ENCODE measurements at places on chromosomes 4 and X.

- DNase-seq = no peak
Measured at GRCh38 chr4:121697564-121697963, 784 bp upstream of the ANXA5 start.

DNA sequence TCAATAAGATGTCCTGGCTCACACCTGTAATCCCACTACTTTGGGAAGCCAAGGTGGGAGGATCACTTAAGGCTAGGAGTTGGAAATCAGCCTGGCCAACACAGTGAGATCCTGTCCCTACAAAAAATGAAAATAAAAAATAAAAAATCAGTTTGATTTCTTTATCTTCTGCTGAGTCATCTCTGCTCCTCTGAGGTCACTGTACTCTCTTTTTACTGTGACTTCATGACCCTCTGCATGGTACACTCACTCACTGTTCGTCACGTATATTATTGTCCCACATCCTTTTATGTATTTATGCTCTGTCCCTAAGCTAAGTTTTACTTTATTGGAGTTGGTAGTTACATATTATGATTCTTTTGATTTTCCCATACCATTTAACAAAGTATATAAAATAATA, 333.3 kb downstream of the PCDH7 start:
- DNase-seq = no peak

DNA sequence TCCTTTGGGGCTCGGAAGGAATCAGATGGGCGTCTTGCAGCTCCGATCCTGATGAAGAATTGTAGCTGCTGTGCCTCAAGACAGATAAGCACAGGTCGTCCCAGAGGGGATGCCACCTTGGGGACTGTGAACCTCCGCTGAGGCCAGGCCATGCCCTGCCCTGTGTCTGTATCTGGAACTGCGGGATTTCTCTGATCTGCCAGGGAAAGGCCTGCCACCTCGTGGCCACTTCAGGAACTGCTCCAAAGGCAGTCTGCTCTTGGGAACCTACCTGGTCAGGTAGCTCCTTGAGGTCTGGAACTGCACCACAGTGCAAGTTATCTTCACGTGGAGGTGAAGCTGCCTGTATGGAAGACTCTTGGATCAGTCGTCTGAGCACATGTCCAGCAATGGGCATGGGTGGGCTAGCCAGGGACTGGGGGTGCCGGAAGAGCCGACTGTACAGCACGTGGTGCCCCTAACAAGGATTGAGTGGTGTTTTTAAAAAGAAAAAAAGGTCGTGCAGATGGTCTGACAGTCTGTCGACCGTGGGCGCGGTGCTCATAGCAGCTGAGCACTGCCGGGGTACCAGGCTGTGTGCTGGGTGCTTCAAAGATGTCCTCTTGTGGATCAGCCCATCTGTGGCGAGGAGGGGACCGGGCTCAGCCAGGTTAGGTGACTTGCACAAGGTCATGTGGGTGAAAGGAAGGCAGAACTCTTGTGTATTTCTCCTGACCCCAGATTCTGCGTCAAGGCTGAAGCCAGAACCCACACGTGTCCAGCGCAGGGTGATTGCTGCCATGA, 3.1 kb upstream of the GRPEL1 start:
- peak; percentile 95 for DNase-seq

- no peak for DNase-seq
Measured at GRCh38 chrX:148672517-148672916, 172.1 kb downstream of the AFF2 start.

DNA sequence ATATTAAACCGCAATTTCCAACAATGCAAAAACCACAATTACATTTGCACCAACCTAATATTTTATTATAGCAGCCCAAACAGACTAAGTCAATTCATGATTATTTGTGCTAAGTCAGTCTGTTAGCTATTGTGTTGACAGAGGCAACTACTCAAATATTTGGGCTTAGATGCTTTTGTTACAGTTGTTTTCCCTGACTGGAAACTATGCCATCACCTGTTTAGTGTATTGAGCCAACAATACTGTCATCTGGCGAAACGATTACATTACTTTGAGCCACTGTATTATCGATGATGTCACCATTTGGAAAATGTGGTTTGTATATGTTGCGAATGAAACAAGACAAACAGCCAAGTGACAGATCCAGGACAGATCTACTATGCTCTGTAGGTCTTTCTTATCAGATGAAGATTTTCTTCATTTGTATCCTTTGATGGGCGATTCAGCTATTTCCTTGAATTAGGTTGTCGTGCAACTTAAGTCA, 38.7 kb upstream of the INTS6L start:
- DNase-seq = no peak

DNA sequence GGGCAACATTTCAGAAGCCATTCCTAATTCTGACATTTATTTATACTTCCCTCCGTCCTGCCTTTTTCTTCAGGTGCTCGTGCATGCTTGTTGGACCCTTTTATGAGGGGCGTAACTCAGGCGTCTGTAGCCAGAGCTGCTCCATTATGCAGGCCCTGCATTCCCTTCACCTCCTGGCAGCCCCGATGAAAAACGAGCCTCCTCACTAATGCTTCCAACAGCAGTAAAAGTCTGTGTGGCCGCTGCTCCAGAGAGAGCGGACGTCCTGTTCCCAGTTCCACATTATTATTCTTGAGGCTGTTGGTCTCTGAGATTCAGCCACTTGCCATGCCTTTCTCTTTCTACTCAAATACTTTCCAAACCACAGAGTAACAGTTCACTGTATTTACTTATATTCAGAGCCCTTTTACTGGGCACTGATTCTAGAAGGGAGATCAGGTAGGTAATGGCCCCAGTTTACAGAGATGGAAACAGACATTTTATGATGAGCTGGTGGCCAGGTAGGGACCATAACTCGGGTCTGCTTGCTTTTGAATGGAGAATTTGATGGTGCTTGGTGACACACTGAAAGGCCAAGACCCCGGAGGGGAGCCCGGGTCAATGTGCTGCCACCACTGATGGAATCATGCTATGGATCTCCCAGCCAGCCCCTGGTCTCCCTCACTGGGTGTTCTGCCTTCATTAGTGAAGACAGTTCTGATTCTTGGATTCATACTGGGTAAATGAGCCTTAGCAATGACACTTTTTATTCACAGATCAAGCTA, 101.0 kb downstream of the GATB start:
- DNase-seq = no peak

DNA sequence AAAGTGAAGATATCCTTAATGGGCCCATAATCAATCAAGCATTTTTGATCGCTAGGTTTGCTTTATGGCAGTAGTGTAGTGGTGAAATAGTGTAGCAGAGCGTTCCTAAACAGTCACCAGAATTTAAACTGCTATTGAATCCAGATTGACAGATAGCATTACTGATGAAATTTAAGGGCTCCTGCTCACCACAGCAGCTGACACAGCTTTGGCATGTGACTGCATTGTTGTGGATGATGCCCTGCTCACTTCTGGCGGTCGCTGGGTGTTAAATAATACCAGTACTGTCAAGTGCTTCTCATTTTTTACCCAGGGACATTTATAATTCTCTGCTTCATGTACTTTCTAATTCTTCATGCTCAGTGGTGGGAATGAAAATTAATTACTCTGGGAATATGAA, 102.0 kb upstream of the ARHGAP24 start:
- DNase-seq = no peak

- no peak for DNase-seq
Measured at GRCh38 chr4:55604996-55605395, 13.0 kb upstream of the PDCL2 start.

DNA sequence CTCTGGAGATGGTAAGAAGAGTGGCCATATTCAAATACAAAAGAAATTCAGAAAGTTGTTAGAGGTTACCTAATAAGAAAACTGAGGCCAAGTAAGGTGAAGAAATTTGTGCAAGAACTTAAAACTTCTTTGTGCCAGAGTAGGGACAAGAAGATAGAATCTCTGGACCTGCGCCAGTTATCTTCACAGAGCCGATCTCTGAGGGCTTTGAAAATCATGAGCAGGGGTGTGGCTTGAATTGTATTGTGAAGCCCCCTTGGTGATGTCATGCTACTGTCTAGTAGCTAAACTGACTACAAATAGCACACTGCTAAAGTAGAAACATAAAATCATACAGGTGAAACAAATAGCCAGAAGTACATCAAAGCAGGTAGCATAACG, 184.6 kb downstream of the UGT8 start:
- DNase-seq = no peak

GRCh38 chr4:109302361-109303139, at the start of gene COL25A1:
COL25A1 (minus strand) TSS chr4:109302658.
- DNase-seq = peak; percentile 44

- no peak for DNase-seq
Measured at GRCh38 chr4:10442976-10443375, 14.2 kb downstream of the ZNF518B start.

- DNase-seq = no peak
Measured at GRCh38 chr4:119002476-119002875, 113.8 kb downstream of the SYNPO2 start.

DNA sequence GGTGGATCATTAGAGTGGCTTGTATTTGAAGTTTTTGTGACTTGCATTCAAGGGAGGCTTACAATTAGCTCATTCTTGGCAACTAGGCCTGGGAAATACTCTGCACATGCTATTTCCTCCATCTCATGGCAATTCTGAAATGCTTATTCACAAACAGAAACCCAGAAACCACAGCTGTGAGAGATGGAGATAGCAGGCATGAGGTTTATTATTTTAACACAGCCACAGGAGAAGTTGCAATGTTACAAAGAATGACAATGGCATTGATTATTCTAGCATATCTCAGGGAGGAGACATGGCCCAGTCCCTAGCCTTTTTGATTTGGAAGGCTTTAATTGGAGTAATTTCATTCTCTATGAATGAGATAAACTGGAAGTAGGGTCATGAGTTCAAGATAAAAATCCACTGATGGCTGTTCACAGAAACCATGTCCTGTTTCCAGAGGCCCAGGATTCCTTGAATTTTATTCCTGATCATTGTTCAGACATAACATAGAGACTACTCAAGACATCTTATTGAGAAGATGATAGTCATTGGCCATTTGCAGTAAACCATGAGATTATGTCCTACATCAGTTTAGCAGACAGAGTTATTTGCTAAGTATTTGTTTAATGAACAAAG, 123.9 kb downstream of the MID1 start:
- no peak for DNase-seq

DNA sequence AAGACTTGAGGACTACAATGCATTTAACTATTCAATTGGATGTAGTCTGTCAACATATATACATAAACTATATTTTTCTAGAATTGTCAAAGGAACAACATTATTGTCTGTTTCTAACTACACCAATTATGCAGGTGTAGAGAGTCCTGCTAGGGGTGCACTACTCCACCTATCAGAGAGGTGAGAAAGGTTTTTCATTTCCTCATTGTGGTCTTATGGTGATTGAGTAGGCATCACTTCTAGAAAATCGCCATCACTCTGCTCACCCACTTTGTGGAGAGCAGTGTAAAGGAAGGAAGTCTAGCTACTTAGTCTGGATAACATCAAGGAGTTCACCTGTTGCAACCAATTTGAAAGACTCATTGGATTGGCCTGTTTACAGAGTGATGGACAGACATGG, 4.4 kb upstream of the ADH1C start:
- no peak for DNase-seq

DNA sequence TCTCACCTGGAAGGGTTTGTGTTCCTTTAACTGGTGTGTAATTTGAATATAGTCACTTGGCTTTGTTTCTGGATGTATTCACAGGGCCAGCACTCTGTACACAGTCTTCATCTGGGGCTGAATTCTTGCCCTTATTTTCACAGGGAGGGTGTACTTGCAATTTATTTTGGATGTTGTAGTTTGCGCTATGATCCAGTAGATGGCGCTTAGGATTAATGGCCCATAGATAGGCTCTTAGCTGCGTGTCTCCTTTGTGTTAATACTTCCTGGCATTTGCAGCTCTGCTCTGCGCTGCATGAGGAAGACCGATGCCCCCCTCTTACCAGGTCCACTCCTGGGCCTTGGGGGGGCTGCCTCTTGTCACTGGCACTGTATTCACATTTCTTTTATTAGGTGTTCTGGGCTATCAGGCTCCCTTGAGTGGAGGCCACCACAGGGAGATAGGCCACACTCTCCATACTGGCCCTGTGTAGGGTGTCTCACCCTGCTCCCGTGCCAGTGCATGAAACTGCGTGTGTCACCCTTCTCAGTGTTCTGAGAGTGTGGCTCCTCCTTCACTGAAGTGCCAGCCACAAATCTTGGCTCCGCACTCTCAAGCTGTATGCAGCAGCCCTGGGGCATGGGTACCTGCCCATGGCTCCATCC, 562.2 kb downstream of the ZIC3 start:
- DNase-seq = no peak

DNA sequence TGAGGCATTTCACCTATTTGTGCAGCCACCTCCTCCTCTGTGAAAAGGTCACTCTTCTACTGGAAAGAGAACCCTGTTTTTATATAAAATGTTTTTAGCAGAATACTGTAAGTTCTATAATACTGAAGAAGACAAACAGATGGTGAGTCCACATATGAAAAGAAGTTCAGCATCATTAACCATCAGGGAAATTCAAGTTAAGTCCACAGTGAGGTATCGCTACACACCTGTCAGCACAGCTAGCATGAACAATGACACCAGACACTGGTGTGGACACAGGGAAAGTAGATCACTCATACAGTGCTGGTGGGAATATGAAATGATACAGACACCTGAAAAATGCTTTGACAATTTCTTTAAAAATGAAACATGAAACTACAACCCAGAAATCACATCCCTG, 133.0 kb downstream of the MAD2L1 start:
- no peak for DNase-seq

DNA sequence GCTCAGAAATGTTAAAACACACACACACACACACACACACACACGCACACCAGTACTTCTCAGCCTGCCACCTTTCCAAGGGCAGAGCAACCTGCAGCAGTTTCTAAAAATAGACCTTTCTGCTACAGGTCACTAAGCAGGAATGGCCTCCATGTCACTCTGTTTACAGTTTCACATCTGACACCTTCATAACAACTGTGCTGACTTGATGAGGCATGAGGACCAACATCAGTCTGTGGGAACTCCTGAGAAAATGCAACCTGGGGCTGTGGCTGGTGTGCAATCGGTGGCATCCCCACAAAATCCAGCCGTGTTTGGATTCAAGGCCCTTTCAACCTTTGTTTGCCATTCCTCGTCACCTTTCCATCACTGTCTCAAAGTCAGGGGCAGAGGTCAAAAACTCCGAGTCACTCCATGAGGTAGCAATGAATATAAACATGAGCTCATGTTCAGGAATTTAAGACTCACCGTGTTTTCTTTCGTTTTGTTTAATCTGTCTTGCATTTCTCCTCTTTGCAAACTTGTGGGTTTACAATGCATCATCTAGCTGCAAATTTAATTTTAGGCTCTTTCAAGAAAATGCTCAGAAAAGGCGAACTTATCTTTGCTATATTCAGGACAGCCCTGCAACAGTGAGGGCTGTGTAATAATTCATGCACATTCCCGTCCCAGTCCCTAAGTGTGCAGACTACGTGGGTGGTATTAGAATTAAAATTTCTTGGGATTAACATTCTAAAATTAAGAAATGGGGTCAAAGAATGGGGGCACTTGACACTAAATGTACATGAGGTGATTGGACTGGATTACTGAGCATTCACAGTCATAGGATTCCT, 135.3 kb downstream of the SHROOM3 start:
- DNase-seq = no peak

- no peak for DNase-seq
Measured at GRCh38 chr4:82803746-82804145, 5.2 kb upstream of the SCD5 start.

GRCh38 chrX:22249371-22249770, 23.3 kb upstream of the CBLL2 start:
- no peak for DNase-seq
